Inflammatory macrophage (primary cell): ENCODE measurements at places on chromosomes 12 and 14.

DNA sequence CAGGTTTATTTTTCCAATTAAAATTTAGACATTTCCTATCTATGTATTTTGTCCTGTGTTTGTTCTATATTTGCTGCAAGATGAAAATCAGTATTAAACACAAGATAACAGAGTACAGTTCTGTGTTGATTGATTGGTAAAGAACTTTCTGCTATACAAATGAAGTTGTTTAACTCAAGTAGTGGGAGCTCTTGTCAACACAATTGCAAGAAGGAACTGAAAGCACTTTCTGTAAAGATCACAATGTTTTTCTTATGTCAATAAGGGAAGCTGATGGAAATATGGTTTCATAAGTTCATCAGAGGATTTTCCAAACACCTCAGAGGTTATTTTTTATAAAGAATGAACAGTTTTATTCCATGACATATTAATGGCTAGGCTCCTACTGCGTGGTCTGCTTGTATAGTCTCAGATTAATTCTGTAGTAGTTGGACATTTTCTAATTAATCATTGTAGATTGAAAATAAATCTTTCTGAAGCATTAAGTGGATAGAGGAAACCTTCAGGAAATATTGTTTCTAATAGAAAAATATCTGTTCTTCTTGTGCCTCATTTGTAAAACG, 379.5 kb downstream of the LRFN5 start:
- no peak for DNase-seq

GRCh38 chr12:80815351-80815750, 98.6 kb downstream of the MYF5 start:
- no peak for DNase-seq

DNA sequence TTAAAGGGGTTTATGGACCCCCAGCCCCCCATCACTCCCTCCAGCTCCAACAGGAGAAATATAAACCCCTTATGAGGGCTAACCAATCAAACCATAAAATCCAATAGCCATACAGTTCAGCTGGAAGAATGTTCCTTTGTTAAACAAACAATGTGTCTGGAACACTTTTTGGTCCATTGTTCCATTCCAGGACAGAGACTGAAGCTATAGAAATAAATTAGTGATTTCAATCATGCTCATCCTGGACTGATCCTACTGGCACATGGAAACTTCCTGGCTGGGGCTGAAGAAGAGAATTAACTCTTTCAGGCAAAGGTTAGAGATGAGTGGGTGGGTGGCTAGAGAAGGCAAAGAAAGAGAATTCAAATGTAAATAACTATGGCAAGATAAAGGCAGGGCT, 63.4 kb downstream of the ANO2 start:
- no peak for DNase-seq

- DNase-seq: no peak
Measured at GRCh38 chr14:28987516-28987915, 220.9 kb downstream of the FOXG1 start.

- DNase-seq: no peak
Measured at GRCh38 chr14:94679106-94679810, 67.1 kb downstream of the SERPINA3 start.

DNA sequence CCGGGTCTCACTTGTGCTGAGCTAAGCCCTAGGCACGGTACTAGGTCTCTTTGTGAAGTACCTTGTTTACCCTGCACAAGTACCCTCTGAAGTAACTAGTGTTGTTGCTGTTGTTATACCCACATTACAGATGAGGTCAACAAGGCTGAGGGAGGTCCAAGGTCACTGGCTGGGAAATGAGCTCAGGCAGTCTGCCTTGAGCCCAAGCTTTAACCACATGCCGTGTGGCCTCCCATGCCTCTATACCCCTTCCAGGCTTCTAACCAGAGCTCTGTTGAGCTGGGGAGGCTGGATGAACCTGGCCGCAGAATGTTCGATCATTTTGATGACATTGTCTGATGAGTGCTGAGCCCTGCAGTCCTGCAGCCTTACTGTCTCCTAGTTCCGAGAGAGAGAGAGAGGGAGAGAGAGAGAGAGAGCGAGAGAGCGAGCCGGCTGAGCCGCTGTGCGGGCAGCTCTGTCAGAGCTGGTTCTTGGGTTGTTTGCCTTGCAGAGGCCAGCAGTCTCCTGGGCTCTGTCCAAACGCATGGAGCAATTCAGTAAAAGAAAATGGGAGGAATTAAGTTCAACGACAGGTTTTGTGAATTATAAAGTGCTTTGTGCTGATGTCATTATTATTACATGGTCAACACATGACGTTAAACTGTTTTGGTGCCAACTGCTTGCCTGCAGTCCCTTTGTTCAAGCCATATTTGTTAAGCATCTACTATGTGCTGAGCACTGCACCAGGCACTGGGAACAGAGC, 13.1 kb downstream of the JDP2 start:
- DNase-seq: no peak

- no peak for DNase-seq
Measured at GRCh38 chr14:90568405-90568804, 171.6 kb downstream of the CALM1 start.

GRCh38 chr12:15842108-15842507, 40.1 kb upstream of the STRAP start:
- DNase-seq: no peak

DNA sequence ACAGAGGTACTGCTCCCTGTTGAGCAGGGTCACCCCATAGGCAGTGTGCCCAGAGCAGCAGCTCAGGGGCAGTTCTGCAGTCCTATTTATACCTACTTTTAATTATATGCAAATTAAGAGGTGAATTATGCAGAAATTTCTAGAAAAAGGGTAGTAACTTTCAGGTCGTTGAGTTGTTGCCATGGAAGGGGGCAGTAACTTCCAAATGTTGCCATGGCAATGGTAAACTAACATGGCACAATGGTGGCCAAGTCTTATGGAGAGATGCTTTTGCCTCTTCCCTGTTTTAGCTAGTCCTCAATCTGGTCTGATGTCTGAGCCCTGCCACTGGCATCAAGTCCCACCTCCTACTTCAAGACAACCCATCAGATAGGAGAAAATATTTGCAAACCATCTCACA, 30.4 kb upstream of the P2RX7 start:
- DNase-seq: no peak

GRCh38 chr14:60175255-60175902, 10.2 kb upstream of the DHRS7 start:
- DNase-seq: no peak

GRCh38 chr14:93906341-93907329, 20.5 kb upstream of the FAM181A start:
- DNase-seq: peak; percentile 48

DNA sequence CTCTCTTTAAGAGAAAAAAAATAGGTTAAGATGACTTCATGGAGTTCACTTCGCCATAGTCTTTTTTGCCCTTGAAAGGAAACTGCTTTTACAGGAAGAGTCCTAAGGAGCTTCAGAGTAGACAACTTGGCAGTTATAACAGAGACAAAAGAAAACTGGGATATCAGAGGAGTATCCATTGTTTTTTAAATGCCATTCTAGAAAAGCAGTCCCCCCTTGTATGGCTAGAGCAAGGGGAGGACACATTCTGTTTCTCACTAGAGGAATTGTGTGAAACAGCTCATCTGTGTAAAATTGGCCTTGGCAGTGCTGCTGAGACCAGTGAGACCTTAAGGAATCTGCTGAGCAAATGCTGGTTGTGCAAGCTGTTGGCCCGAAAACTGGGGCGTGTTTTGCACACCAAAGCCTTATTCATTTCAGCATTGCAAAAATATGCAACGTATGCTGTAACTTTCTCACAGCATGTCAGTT, 128.0 kb downstream of the GPR135 start:
- peak; percentile 74 for DNase-seq

- DNase-seq: no peak
Measured at GRCh38 chr12:93167331-93167730, 210.4 kb upstream of the NUDT4 start.

- no peak for DNase-seq
Measured at GRCh38 chr12:26697217-26697616, 135.8 kb downstream of the ITPR2 start.

DNA sequence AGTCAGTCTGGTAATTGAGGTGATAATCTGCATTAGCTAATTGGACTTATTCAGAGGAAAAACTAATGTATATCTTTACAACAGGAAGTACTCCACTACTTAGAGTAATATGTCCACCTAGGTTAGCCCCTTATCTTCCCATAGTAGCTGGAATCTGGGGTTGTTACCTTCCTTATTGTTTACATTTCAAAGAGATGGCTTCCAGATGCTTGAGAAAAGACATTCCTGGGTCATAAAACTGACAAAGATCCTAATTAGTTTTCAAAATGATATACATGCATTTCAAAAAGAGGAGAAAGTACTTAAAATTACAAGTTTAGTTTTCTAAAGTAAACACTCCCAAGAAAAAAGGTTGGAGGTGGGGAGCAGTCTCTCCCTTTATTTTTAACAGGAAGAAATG, 78.1 kb downstream of the RPL10L start:
- no peak for DNase-seq

GRCh38 chr14:77148510-77149231, 7.1 kb upstream of the ZDHHC22 start:
- DNase-seq: no peak

GRCh38 chr12:31117203-31118011, 43.7 kb downstream of the DDX11 start:
- no peak for DNase-seq

DNA sequence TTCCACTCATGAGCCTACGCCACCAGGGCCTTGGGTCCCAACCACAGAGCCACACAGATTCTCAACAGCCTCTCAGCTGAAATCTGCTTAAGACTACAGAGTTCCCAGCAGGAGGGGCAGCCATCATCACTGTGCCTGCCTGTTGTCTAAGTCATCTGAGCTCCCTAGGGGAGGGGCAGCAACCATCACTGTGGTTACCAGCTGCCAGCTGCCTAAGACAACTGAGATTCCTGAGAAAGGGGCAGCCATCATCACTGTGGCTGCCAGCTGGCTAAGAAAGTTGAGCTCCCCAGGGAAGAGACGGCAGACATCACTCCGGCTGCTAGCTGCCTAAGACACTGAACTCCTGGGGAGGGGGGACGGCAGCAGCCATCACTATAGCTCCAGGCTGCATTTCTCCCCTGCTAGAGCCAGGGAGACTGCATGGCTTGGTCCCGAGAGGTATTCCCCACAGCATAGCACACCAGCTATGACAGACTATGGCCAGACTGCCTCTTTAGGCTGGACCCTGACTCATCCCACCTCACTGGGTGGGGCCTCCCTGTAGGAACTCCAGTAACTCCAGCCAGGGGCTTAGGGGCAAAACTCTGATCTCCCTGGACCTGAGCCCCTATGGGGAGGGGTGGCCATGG, 37.2 kb upstream of the C14orf132 start:
- DNase-seq: no peak

- no peak for DNase-seq
Measured at GRCh38 chr12:32605326-32606095, 73.6 kb upstream of the DNM1L start.

- no peak for DNase-seq
Measured at GRCh38 chr14:76968621-76969063, 59.9 kb downstream of the IRF2BPL start.

DNA sequence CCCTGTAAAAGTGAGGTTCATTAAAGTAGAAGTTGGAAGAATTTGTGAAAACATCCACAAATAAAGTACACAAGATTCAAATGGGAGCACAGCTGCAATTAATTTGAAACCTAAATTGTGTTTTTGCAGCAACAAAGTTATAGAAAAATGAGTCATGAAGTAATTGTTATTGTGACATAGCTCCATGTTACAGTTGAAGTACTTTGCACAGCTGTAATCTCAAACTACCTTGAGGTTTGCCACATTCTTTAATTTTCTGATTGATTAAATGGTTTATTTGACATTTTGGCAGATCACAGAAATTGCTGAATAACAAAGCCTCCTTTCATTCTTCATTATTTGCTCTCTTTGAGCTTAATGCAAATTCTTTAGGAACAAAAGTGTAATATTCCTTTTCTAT, 111.3 kb downstream of the RMST start:
- DNase-seq: no peak

- DNase-seq: peak; percentile 37
Measured at GRCh38 chr14:55600784-55601561, 21.0 kb downstream of the KTN1 start.

DNA sequence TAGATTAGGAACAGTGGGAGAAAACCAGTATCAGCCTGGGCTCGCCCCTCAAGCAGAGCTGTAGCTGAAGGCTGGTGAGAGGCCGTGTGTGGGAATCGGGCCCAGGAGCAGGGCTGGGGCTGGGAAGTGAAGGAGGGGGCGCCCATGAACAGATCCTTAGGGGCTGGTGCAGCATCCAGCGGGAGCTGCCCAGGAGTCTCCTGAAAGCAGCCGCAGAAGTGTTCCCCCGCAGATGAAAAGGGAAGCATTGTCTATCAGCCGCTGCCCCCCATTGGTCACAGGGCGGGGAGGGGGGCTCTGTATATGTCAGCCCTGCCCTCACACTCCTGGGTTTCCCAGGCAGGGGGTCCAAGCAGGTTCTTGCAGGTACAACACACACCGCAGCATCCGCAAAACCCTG, 15.6 kb upstream of the RFLNA start:
- no peak for DNase-seq

DNA sequence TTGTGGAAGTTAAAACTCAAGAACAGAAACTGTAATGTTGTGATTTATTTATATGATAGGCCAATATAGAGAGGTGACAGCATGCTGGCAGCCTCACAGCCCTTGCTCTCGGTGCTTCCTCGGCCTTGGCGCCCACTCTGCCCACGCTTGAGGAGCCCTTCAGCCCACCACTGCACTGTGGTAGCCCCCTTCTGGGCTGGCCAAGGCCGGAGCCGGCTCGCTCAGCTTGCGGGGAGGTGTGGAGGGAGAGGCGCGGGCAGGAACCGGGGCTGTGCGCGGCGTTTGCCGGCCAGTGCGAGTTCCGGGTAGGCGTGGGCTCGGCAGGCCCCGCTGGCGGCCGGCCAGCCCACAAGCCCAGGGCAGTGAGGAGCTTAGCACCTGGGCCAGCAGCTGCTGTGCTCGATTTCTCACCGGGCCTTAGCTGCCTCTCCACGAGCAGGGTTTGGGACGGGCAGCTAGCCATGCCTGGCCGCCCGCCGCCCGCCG, 65.8 kb upstream of the SLC8A3 start:
- peak; percentile 19 for DNase-seq

DNA sequence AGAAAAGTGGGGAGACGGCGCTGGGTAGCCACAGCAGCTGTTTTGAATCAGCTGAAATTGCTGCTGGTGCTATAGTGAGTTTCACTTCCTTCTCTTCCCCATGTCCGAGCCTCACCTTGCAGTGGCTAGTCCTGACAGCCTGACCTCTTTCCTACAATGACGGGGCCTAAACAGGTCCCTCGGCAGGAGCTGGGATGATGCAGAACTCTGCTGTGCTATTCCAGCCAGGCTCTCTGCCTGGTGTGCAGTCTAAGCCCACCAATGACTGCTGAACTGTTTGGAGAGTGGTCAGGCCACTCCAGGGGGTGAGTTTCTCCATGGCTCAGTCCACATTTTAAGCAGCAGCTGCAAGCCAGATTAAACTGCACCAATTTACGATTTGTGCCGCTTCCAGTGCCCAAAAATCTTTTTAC, 207.3 kb downstream of the TTC7B start:
- DNase-seq: peak; percentile 36

DNA sequence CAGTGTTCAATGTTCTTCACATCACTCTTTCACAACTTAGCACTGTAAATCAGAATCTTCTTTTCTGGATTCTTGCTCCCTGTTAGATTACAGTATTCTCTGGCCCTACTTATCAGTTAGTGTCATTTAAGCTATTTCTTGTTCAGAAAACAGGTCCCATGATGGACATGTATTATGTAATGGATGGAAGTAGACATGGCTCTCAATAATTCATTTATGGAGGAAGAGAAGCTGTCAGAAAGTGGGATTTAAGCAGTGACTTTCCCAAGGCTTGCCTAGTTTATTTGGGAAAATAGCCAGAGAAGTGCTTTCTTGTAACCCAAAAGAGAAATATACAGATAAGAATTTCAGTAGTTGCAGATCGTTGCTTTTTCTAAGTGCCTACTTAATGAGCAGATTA, 1.6 kb downstream of the ERC1 start:
- DNase-seq: no peak
